ENCODE measurements at places on chromosomes 2 and 18.

DNA sequence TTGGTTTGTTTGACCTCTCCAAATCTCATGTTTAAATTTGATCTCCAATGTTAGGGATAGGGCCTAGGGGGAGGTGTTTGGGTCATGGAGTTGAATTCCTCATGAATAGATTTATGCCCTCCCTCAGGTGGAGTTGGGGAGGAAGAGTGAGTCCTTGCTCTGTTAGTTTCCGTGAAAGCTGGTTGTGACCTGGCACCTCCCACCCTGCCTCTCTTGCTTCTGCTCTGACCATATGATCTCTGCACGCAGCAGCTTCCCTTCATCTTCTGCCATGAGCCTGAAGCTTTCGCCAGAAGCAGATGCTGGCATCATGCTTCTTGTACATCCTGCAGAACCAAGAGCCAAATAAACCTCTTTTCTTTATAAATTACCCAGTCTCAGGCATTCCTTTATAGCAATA, 231.6 kb upstream of the ERBB4 start:
- no peak for DNase-seq

DNA sequence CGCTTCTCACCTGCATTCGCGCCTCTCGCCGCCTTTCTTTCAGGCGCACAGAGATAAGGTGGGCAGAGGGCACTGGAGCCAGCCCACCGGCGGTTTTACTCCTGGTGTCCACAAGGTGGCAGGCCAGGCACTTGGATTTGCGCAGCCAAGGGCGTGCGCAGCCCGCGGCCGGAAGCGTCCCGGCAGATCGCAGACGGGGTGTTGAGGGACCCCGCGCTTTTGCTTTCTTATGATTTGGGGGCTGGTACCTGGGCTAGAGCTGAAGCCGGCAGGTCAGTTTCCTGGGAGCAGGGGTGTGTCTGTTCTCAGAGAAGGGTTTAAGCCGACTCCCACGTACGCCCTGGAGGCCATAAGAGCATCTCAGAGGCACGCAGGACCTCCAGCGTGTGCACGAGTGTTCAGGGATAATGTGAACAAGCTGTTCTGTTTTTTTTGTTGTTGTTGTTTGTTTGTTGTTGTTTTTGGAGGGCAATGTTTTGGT, 305.6 kb upstream of the CXCR4 start:
- peak; percentile 66 for DNase-seq

DNA sequence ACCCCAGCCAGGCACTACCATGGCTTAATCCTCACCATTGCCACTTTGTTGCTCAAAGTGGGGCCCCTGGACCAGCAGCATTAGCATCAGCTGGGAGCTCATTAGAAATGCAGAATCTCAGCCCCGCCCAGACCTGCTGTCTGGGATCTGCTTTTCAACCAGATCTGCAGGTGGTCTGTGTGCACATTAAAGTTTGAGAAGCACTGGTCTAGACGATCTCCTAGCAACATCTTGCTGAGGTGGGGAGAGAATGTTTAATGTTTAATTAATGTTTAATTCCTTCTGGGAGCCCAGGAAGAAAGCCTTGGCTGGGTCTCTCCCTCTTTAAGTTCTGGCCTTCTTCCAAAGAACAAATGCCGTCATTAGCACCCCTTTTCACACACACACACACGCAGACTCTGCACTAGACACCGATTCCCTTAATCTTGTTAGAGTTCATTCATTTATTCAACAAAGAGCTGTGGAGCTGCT, 53.7 kb downstream of the EDAR start:
- DNase-seq: no peak

DNA sequence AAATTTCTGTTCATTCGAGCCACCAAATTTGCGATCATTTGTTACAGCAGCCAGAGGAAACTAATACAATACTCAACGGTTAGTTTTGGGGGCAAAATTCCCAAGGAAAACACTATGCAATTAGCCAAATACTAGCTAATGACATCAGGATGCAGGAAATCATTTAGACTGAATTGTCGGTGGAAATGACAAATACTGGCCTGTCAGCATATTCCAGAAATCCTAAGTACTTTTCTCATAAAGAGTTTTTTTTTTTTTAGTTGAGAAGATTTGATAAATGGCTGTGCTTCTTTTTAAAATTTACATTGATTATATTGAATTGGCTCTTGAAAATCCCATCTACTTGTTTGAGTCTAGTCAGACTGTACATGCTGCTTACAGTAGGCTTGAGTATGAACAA, 410.1 kb downstream of the SUCLG1 start:
- no peak for DNase-seq

GRCh38 chr2:224711381-224711780, 4.8 kb downstream of the CCDC195 start:
- no peak for DNase-seq

- no peak for DNase-seq
Observed at GRCh38 chr18:62973689-62974088, 258.3 kb downstream of the PHLPP1 start.

- no peak for DNase-seq
Observed at GRCh38 chr2:124248386-124248785, 223.3 kb downstream of the CNTNAP5 start.

- no peak for DNase-seq
Observed at GRCh38 chr2:211730215-211730614, 808.4 kb downstream of the ERBB4 start.

GRCh38 chr2:71783815-71784214, 330.5 kb downstream of the DYSF start:
- no peak for DNase-seq

GRCh38 chr18:62018034-62018758, 125.4 kb upstream of the RNF152 start:
- DNase-seq: no peak

Data from SK-MEL-5 (cell line).